ENCODE measurements at places on chromosomes 16 and 17. TPM values are rescaled to one million over a fixed set of nuclear protein-coding genes. Genes with fewer than 3 reads are reported as not detected.

CLEC18C gene
- 0.10 TPM for total RNA-seq

SLC38A8 gene
- total RNA-seq = not detected

GRCh38 chr16:51267681-51268080 lies 116.6 kb upstream of the SALL1 start:
- no peaks in the 10 kb centered on the region for H3K36me3 ChIP-seq
- H3K4me1 ChIP-seq = no peaks in the 10 kb centered on the region
- H3K4me3 ChIP-seq = no peak overlapping the region
- no peaks in the 10 kb centered on the region for H3K27me3 ChIP-seq
- no peak overlapping the region for H3K27ac ChIP-seq

DNA sequence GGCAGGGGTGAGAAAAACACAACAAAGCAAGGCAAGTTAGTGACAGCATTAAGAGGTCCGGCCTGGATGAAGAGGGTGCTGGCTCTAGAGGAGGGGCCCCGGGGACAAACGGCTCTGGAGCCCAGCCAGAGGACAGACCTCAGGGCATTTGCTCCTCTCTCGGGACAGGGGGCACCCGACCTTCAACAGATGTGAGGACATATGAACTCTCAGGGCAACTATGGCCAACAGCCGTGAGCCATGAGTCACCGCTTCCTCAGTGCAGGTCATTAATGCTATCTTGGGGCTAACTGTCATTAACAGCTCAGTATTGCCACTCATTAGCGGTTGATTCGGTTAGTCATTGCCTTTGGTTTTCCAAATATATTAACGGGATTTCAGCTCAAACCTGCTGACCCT lies 9.7 kb upstream of the ARL5C start:
- H3K4me1 ChIP-seq = no peaks in the 10 kb centered on the region
- H3K4me3 ChIP-seq = no peak overlapping the region
- no peak overlapping the region for H3K27ac ChIP-seq
- H3K27me3 ChIP-seq = no peaks in the 10 kb centered on the region
- DNase-seq = no peak
- H3K36me3 ChIP-seq = no peaks in the 10 kb centered on the region

- peak overlapping the region; percentile 81 for H3K27ac ChIP-seq
- H3K36me3 ChIP-seq = peaks cover 12% of the 10 kb centered on the region
- H3K4me3 ChIP-seq = no peak overlapping the region
- peaks cover 3% of the 10 kb centered on the region for H3K4me1 ChIP-seq
- H3K27me3 ChIP-seq = no peaks in the 10 kb centered on the region
These were observed 25.4 kb downstream of the PLA2G10 start for GRCh38 chr16:14668556-14669223.

DNA sequence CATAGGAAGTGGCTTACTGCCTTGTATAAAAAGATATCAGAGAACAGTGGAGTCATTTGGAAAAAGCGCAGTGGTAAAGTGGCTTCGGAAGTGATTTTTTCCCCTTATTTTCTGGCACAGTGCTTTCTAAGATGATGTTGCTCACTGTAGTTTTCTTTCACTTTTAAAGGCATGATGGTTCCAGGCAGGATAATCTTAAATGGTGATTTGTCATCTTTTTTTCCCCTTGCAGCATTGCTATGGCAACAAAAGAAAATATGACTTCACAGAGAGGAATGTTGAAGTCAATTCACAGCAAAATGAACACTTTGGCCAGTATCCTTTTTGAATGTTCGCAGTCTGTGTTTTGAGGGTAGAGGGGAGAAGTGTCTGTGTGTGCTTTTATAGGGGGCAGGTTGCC lies 42.5 kb downstream of the GOSR1 start:
- no peaks in the 10 kb centered on the region for H3K36me3 ChIP-seq
- H3K4me1 ChIP-seq = no peaks in the 10 kb centered on the region
- no peak overlapping the region for H3K27ac ChIP-seq
- no peaks in the 10 kb centered on the region for H3K27me3 ChIP-seq
